ENCODE measurements at places on chromosomes 1 and 21.

DNA sequence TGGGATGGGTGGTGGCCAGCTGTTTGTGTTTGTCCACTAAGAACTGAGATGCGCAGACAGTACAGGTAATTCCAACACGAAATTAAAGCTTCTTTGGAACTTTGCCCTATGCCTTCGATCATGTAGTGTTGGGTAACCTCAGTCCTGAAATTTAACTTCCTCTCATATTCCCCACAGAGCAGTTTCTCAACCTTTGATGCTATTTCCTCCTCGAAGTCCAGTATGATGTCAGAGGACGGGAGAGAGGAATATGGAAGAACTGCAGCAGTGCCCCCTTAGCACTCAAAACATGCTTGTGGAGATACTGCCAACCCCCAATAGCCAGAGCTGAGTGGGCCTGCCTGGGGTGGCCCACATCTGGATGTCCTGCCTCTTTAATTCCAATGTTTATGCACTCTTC is 3.6 kb downstream of the LPAR3 start:
- no peak for DNase-seq

DNA sequence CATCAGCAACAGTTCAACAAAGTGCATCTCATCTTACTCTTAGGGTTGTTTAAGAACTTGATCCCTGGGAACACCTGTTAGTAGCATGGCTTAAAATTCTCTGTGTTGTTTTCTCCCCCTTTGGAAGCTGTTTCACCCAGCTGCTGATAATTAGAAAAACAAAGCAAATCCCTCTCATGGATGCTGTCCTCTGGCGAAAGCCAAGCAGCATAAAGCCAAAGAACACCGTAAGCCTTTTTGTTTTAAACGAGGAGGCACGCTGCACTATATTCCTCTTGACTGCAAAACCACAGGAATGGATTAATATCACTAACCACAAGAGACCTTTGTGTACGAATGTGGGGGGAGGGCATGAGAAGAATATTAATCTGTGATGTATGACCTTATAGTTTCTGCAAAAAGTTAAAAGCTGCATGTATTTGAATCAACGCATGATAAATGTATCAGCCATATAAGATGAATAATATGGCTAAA is 923.2 kb downstream of the LTN1 start:
- DNase-seq = no peak

DNA sequence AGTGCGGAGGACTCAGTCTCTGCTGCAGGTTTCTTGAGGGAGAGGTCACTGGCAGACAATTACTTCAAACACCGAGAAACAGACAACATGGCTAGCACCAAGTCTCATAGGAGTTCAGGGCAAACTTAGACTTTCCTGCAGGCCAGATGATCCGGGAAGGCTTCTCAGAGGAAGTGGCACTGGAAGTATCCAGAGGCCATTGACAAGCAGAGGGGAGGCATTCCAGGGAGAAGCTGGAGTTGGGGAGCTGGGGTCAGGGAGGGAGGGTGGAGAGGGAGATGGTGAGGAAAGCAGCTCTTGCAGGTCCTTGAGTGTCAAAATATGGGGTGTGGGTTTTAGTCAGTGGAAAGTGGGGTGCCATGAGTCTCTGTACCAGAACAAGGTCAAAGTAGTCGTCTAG is 147.9 kb downstream of the KAZN start:
- no peak for DNase-seq

DNA sequence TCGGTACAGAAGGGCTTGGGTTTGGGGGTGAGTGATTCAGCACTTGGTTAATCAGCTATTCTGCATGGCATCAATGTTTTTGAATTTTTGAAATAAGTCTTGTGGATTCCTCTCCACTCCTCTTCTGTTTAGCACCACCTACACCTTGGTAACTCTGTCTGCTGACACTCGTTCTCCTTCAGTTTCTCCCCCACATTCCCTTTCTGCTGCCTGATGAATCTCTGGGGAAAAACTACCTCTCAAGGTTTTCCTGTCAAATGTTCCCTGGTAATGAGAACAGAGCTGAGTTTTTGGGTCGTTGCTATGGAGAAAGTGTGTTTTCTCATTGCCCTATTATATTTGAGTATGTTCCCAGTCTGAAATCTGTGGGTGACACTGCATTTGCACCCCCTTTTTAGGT is 108.2 kb downstream of the GABPA start:
- DNase-seq = no peak

DNA sequence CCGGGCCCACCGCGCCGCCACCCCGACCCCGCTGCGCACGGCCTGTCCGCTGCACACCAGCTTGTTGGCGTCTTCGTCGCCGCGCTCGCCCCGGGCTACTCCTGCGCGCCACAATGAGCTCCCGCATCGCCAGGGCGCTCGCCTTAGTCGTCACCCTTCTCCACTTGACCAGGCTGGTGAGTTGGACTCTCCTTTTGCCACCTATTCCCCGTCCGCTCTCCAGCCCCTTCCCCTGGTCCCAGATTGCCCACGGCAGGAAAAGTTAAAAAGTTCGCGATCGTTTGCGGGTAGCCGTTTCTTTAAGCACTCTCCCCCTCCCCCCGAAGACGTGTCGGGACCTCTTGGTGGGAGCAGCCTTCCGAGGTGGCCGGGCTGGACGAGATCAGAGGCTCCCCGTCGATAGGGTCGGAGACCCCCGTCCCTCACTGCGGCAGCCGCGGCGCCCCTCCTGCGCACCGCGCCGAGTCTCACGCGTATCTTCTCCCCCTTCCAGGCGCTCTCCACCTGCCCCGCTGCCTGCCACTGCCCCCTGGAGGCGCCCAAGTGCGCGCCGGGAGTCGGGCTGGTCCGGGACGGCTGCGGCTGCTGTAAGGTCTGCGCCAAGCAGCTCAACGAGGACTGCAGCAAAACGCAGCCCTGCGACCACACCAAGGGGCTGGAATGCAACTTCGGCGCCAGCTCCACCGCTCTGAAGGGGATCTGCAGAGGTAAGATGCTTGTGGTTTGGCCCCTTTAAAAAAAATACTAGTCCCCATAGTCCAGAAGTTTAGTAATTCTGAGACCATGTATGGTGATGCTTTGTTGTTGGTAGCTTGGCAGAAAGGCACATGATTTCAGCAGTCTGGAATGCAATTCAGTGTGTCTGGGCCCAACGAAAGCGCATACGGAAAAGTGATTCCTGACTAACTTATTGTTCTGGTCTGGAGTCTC is 576 bp downstream of the CCN1 start:
- peak; percentile 77 for DNase-seq

DNA sequence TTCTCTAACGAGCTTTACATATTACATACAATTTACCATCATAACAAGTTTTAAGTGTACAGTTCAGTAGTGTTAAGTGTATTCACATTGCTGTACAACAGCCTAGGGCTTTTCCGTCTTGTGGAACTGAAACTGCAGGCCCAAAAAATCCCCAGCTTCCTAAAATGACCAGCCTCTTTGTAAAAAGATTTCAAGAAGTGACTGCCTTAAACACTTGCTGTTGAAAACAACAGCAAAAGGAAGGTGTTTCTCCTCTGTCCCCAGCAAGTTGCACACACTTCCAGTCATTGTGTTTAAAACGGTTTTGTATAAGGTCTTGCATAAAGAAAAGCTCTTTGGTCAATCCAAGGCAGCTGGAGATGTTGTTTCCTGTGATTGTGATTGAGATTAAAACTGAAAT is 16.0 kb upstream of the GBP1 start:
- no peak for DNase-seq

DNA sequence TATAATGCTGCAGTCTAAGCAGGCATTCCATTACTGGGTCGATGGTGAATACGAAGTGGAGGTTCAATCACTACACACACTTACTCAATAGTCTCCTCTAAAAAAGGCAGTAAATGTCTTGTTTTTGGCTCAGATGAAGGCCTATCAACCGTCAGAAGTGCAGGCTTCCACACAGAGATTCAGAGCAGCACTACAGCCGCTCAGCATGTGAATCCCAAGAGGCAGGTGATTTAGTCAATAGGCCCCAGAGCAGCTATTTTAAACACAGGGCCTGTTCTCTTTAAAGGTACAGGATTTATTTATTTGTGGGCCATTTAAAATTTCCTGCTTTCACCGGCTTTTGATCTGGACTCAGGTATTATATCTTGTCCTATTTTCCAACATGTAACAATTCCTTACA is 293.7 kb downstream of the RGS7 start:
- DNase-seq = no peak

GRCh38 chr21:37983336-37984095 is 67.3 kb upstream of the KCNJ6 start:
- DNase-seq = no peak

GRCh38 chr1:228935855-228936727 is 200.8 kb downstream of the RHOU start:
- DNase-seq = peak; percentile 59

DNA sequence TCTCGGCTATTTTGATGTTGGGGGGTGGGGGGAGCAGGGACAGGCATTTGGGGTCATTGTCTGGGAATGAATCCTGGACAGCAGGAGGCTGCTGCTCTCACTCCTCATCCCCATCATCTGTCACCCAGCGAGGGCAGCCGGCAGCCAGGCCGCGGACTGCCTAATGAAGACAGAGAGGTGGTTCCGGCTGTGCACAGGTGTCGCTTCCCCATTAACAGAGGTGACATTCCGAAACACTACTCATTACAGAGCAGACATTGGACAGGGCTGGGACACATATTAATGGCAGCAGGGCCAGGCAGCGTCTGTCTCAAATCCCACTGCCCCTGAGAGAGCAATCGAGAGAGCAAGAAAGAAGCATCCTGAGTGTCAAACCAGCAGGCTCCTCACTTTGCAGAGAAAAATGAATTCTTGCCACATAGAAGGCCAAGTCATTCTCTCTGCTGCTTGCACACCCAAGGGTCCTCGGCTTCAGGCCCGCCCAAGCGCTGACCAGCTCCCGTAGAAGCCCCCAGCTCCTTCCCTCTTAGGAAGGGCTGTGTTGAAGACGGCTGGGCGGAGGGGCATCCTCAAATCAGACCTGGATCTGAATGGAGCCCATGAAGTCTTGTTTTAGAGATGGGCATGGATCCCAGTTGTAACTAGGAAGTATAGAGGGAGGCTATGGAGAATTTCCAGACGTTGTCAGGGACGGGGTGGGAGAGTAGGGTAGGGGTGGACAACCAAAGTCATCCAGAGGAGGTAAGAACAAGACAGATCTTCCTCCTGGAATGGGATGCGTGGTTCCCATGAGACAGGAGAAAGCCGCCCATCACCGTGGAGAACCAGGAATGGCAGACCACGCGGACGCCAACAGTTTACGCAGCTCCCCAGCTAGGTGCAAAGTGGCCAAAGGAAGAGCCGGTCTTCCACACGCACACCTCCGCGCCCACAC is 8.2 kb upstream of the LEMD1 start:
- no peak for DNase-seq

GRCh38 chr1:6129313-6129712 is 50.8 kb downstream of the CHD5 start:
- no peak for DNase-seq

GRCh38 chr1:100717218-100717617 is 2.3 kb upstream of the VCAM1 start:
- DNase-seq = no peak

- DNase-seq = no peak
Observed at GRCh38 chr1:55640708-55641473, 425.7 kb upstream of the USP24 start.

GRCh38 chr1:160863061-160863773 is 530 bp upstream of the CD244 start:
- DNase-seq = peak; percentile 53

- no peak for DNase-seq
Observed at GRCh38 chr1:119015547-119015946, 27.4 kb upstream of the TBX15 start.

GRCh38 chr1:236800002-236800620 is 5.0 kb downstream of the MTR start:
- DNase-seq = no peak

- no peak for DNase-seq
Observed at GRCh38 chr1:208265122-208265469, 20.9 kb upstream of the PLXNA2 start.

DNA sequence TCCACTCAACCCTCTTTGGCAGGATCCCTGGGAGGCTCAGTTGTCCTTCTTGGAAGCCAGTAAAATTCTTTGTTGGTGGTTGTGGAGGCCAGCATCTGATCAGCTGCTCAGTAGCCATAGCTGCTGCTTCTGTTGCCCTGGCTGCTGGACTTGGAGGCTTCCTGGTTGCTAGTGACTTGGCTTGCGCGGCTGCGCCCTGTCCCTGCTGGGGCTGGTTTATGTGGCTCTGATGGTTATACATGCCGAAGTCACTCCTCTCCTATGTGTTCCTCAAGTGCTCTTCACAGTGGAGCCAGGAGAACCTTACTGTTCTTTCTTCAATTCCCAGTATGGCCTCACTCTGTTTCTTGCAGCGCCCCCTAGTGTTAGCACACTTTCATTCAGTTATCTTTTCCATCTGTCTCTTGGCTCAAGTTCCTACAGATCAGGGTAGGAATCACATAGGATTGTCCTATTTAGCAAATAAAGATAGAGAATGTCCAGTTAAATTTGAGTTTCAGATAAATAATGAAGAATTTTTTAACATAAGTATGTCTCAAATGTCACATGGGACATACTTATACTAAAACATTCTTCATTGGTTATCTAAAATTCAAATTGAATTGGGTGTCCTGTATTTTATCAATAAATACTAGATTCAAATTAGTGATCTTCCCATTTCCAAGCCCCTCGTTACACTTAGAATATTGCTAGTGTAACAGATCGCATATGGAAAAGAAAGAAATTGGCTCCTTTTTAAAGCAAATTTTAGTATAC is 176.5 kb downstream of the TGFB2 start:
- DNase-seq = peak; percentile 66

DNA sequence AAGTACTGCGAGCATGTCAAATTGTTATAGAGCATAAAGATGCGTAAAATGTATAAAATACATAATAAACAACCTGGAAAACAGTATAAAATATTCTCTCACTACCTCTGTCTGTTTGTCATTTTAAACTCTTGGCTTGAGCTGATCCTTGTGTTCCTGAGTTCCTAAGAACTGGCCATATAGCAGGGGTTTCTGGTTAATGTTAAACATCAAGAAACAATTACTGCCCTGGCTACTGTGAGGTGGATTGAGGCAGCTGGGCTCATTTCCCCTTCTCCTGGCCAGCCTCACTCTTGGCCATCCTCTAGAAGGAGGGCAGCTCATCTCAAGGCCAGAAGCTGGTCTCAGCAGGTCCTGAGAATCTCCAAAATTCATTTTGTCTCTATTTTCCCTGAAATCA is 297.3 kb upstream of the USP24 start:
- no peak for DNase-seq

GRCh38 chr1:99374109-99374508 is 109.8 kb downstream of the PLPPR4 start:
- no peak for DNase-seq

- no peak for DNase-seq
Observed at GRCh38 chr1:92551916-92552315, 65.2 kb upstream of the GFI1 start.
